NCI-H774 (cell line): ENCODE measurements at places on chromosomes 2 and 18.

- peak; percentile 72 for DNase-seq
Observed at GRCh38 chr18:3715231-3716080, 265.5 kb downstream of the TGIF1 start.

GRCh38 chr2:3170792-3171455 lies 206.7 kb downstream of the EIPR1 start:
- no peak for DNase-seq

GRCh38 chr2:40751981-40752380 lies 300.1 kb upstream of the SLC8A1 start:
- DNase-seq: no peak

DNA sequence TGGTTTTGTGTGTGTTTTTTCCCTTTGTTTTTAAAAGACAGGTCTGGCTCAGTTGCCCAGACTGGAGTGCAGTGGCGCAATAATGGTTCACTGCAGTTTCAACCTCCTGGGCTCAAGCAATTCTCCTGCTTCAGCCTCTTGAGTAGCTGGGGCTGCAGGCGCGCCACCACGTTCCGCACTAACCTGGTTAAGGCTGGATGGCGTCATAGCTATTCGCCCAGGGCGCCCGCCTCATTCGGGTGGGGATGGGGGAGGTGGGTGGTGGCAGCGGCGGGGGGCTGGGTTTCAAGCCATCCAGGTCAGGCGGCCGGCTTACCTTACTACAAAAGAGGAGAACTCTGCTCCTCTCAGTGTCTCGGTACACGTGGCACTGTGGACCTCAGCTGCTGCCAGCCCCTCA lies 42.8 kb downstream of the EEF1B2 start:
- no peak for DNase-seq

GRCh38 chr2:200774920-200775319 lies 36.8 kb upstream of the BZW1 start:
- DNase-seq: no peak

- DNase-seq: no peak
Observed at GRCh38 chr2:141728142-141728541, 402.7 kb downstream of the LRP1B start.

DNA sequence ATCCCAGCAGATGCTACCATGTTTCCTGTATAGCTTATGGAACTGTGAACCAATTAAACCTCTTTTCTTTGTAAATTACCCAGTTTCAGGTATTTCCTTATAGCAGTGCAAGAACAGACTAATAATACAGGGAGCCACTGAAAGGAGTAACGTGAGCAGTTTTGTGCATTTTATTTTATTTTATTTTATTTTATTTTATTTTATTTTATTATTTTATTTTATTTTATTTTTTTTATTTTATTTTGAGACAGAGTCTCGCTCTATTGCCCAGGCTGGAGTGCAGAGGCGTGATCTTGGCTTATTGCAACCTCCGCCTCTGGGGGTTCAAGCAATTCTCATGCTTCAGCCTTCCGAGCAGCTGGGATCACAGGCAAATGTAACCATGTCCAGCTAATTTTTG lies 156.3 kb upstream of the MSH6 start:
- no peak for DNase-seq

DNA sequence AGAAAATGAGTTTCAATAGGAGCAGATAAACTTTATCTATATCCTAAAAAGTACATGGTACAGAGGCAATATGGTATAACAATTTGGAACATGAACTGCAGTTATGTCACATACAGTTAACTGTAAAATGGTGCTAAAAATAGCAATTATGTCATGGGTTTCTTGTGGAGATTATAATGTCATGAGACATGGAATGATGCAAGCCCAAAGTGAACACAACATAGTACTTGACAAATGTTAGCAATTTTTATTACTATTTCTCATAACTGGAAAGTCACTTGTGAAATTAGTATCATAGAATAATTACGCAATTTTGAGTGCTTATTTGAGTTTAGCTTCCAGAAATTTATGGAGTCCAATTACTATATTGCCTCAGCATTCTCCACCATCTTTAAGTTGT lies 1263.4 kb downstream of the DSC3 start:
- no peak for DNase-seq

GRCh38 chr2:12781329-12781728 lies 64.6 kb downstream of the TRIB2 start:
- no peak for DNase-seq

GRCh38 chr18:61364953-61365352 lies 31.7 kb downstream of the CDH20 start:
- DNase-seq: no peak

- no peak for DNase-seq
Observed at GRCh38 chr2:28613186-28613585, 117.3 kb downstream of the PLB1 start.

- no peak for DNase-seq
Observed at GRCh38 chr2:15895615-15896469, 44.5 kb upstream of the MYCN start.

GRCh38 chr2:187543488-187543887 lies 10.7 kb downstream of the TFPI start:
- DNase-seq: no peak
